ENCODE measurements at places on chromosomes 4 and X. TPM values are rescaled to one million over a fixed set of nuclear protein-coding genes. Genes with fewer than 3 reads are reported as not detected.

The SYTL5 gene
- 0.26 TPM for total RNA-seq

The CHRDL1 gene
- not detected for total RNA-seq

The C4orf33 gene
- total RNA-seq, result 3.5 TPM

The C1QTNF7 gene
- not detected for total RNA-seq

The MBTPS2 gene
- 22.4 TPM for total RNA-seq

The SATL1 gene
- total RNA-seq, result not detected

The HSFX2 gene
- 0.18 TPM for total RNA-seq
